Effector memory CD4-positive, alpha-beta T cell (primary cell): ENCODE measurements at places on chromosomes 12 and 14.

DNA sequence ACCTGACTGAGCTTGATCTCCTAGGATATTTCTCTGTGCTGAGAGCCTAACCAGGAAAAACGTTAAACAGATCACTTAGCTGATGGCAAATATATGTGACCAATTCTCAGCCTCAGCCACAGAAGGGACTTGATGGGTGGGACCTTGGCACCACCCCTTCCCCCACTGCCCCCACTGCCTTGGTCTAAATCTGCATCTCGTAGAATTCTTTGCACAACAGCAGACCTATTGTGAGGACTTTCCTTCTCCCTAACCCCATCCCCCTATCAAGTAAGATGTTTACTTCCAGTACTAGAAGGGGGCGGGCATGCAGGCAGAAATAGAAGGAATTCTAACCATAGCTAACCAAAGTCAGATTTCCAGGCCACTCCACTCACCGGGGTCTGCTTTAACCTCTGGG, 313.2 kb downstream of the PCNX1 start:
- DNase-seq: no peak

DNA sequence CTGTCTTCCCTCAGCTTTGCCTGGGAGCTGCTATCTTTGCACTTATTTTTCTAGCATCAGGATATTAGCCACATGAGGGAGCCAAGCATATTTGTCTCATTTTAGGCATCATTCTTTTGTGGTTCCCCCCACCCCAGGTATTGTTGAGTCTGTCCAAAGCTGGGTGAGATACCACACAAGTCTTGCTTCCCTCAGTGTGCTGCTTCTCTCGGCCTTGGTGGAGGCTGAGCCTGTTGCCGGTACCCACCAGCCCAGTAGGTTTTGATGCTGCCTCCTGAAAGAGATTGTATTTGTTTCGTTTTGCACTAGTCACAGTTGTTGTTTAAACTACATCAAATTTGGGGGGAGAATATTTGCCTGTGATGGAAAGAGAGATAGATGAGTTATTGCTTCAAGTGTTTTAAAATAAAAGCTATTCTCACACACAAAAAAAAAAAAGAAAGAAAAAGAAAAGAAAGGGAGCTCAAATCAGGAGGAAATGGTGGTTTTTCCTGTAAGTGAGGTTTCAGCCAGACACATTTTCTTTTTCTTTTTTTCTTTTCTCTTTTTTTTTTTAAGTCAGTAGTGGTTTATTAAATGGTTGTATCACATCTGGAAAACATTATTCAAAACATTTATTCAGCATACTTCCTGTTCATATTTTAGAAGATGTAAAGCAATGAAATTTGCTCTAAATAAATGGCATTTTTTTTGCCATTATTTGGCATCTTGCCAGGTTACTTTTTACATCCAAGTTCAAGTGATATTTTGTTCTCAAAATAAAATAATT, 58.5 kb downstream of the SLC4A8 start:
- DNase-seq: no peak

DNA sequence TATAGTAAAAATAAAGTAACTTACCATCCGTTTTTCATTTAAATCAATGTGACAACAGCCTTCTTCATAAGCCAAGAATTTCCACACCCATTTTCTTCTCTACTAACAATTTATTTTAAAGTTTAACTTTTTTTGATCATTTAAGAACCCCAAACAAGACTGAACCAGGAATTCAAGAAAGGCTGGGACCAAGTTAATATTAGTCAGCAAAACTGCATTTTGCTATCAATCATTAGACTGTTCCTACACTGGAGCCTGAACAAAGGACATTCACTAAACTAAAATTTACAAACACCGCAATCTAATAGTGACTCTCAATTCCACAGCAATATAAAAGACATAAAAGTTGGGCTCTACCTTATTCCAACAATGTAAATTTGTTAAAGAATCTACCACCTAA, 73.6 kb downstream of the OSBPL8 start:
- no peak for DNase-seq

- DNase-seq: no peak
These were observed 360.9 kb upstream of the NAV3 start for GRCh38 chr12:77469578-77470333.

GRCh38 chr14:33764876-33765650, 185.8 kb downstream of the EGLN3 start:
- no peak for DNase-seq

GRCh38 chr12:12995088-12995487, 5.0 kb downstream of the HEBP1 start:
- no peak for DNase-seq

- DNase-seq: no peak
These were observed 151.1 kb downstream of the PPM1H start for GRCh38 chr12:62783881-62784280.

DNA sequence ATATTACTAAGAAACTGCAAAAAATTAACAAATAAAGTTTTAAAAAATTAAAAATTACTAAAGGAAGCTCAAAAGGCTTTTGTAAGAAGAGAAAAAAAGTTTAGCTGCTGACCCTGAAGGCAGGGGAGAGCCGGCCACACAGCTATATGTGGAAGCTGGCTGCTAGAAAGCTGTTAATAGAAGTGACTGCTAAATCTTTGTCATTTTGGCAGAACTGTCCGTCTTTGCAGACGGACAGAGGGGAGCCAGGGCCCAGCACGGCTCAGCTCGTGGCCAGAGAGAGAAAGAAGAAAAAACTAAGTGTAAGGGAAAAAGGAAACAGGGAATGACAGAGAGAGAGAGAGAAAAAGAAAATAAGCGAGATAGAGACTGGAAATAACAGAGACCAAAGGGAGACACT, 27.9 kb downstream of the PRMT8 start:
- no peak for DNase-seq

DNA sequence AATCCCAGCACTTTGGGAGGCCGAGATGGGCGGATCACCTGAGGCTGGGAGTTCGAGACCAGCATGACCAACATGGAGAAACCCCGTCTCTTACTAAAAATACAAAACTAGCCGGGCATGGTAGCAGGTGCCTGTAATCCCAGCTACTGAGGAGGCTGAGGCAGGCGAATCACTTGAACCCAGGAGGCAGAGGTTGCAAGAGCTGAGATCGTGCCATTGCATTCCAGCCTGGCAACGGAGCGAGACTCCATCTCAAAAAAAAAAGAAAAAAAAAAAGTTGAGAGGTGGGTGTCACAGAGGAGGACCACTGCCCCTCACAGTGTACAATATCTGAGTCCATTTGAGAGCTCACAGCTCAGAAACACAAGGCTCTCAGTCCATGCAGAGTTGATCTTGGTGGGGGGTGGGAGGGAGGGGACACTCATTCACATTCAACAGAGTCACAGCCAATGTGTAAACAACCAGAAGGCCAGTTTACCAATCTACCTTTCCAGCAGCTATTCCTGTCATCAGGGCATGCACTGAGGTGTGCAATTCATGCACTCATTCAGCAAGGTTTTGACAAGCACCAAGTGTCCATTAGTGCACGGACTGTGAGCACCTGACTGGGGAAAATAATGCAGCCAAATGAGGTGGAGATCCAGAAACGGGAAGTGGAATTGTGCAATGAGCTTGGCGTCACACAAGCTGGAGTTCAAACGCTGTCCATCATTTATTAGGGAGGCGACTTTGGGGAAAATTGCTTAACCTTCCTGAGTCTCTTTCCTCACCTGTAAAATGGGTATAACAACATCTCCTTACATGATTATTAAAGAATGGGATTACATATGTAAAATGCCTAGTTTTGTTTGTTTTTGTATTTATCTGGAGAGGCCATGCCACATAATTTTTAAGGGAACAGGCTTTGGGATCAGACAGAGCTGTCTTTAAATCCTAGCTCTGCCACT, 4.4 kb upstream of the EIF5 start:
- DNase-seq: no peak

DNA sequence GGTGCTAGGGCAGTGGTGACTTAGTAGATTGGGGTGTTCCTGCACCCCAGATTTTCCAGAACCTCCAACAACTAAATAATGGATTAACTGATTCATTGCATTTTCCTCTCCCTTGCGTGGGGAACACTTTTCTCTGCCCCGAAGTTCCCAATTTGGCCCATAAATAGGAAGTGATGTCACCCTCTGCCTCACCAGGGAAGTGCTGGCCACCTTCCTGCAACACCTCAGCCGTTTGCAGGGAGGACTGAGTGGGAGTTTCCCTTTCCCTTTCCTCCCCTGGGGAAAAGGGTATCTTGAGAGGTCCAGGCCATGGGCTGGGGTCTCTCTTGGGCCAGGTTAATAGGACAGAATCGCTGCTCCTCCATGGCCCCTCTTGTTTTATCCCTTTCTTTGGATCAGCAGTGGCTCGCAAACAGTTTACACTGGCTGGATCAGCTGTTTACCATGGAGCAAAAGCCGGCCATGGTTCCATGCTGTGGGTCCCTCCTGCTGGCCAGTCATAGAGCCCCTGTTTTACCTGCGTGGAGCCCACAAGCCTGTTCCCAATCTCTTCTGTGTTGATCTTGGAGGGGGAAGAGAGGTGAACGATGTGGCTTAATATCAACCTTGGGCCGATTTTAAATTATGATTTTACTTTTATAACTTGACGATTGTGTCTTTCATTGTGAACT, 91.6 kb upstream of the VRK1 start:
- DNase-seq: no peak

GRCh38 chr12:124685689-124686369, 118.4 kb upstream of the NCOR2 start:
- DNase-seq: no peak

- DNase-seq: no peak
These were observed 75.0 kb downstream of the DIP2B start for GRCh38 chr12:50579757-50580267.

- DNase-seq: no peak
These were observed 277.2 kb downstream of the MED13L start for GRCh38 chr12:116000252-116000651.

- no peak for DNase-seq
These were observed 2.3 kb upstream of the KRT6A start for GRCh38 chr12:52495389-52495788.

DNA sequence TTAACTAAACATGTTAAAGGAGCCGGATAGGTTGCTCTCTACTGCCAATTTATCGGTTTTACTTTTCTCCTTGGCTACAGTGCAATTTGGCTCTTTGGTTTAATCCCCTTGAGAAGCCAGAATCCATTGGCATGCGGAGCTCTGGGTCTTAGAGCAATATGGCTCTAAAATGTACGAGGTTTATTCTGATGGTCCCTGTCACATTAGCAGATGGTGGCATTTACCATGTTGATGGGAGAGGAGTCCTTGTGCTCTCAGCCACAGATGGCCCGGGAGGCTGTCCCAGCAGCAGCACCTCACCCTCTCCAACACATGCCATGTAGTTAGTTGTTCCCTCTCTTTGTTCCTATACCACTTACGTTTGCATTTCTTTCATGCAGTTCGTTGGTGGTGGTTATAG, 179.7 kb downstream of the RGS6 start:
- no peak for DNase-seq

DNA sequence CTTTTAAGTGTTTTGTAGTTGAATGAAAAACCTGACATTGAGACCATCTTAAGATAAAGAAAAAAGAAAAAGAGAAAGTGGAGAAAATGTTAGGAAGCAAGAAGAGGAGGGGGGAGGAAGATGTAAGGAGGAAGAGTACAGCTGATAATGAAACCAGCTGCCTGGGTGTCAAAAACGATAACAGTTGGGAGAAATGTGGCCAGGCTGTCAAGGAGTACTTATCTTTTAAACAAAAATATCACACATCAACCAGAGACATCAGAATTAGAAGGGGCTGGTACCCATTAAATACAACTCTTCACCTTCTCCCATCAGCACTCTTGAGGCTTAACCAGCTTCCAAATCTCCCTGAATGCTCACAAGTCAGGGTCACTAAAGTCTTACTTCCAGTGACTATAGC, 4.5 kb downstream of the SLC11A2 start:
- no peak for DNase-seq

- DNase-seq: no peak
These were observed 147.1 kb upstream of the SLCO1C1 start for GRCh38 chr12:20547816-20548575.

GRCh38 chr12:107912421-107913004, 138.0 kb downstream of the ASCL4 start:
- peak; percentile 4 for DNase-seq

DNA sequence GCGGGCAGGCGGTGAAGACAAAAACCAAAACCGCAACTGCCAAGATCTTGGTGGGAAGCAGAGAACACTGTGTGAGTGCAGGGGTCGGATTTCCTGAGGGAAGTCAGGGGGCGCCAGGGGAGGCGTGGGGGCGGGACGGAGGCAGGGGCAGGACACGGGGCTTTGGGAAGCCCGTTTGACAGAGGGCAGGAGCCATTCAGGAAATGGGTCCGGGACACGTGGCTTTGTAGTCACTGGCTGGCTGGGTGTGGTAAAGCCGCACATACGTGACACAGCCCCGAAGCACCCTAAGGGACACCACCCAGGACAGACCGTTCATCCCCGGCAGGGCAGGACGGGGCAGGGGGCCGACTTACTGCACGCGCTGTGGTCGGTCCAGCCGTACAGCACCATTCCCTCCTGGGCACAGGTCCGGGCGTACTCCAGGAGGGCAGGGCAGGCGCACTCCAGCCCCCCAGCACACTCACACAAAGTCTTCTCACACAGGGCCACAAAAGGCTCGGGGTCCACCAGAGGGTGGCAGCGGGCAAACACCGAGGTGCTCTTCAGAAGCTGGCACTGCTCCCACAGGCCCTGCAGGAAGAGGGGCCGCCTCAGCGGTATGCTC, 49.4 kb downstream of the VWF start:
- no peak for DNase-seq

DNA sequence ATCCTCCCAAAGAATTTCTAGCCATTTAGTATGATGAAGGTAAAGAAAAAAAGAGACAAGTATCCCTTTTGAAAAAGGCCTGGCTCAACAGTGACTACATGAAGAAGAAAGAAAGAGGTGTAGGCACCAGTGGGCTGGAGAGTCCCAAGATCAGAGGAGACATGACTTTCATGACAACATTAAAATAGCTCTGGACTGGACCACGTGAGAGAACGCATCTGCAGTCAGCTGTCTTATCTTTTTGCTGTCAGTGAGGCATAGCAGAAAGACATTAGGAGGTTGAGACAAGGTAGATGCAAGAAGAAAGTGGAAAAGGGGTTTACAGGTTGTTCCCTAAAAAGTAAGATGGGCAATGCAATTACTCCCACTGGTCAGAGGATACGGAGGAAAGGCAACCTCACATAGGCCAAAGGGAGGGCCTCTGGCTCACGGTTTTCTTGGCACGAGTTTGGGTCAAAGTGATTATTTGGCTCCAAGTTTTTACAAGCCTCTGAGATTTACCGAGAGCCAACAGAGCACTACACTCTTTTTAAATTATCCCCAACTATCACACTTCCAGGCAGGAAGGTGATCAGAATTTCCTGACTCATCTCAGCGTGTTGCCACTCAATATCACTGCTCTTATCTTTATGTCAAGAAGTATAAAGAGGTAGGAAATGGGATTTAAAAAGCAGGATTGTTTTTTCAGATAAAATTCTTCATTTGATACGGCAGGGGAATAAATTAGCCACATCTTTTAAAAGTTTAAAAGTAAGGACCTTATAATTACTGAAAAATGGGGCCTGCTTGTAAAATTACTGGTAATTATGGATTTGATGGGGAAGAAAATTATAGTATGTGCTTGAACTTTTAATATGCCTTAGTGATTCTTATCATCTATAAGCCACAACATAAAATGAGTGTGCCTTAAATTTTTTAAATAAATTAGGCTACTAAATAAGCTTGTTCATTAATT, 29.2 kb downstream of the TMTC1 start:
- DNase-seq: no peak

- DNase-seq: no peak
These were observed 10.2 kb upstream of the SLC17A8 start for GRCh38 chr12:100346660-100347059.
